NCI-H1436 treated with DMSO at 0.1 percent for 48 hours (cell line): ENCODE measurements at places on chromosomes 5 and 9.

GRCh38 chr5:39203275-39203922 is 16.0 kb downstream of the FYB1 start:
- DNase-seq = no peak

GRCh38 chr5:34576891-34577666 is 79.0 kb upstream of the RAI14 start:
- DNase-seq = no peak

DNA sequence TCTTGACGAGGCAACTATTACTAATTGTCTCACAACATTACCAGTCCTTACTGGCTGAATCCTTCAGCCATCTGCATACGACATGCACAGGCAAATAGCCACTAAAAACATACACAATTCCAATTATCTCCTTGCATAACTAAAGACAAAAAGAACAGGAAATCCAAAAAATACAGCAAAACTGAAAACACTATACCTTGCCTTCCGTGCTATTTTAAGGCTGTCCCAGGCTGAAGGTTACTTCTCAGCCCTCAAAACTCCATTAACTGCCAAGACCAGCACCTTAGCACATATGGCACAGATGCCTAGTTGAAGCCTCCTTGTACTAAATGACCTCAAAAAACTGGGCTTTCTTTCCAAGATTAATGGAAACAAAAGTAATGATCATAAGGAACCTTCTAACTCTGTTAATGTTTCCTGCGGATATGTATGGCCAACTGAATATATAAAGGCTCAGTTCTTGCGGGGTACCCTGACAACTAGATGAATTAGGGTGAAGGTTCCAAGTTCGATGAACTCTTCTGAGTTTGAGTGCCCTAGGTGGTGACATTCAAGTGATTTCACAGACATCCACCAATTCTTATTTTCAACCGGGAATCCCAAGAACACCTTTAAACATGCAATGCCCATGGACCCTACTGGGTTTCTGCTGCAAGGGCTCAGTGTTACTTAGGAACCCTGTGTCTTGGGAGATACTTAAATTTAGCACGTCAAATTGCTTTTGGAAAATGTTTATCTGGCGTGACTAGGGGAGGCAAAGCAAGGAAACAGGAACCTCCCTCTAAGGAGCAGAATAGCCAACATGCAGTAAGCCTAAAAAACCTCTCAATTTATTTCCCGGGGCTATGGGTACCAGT is 455.3 kb downstream of the RAB3C start:
- DNase-seq = no peak

GRCh38 chr5:41410307-41410706 is 100.1 kb downstream of the PLCXD3 start:
- no peak for DNase-seq

DNA sequence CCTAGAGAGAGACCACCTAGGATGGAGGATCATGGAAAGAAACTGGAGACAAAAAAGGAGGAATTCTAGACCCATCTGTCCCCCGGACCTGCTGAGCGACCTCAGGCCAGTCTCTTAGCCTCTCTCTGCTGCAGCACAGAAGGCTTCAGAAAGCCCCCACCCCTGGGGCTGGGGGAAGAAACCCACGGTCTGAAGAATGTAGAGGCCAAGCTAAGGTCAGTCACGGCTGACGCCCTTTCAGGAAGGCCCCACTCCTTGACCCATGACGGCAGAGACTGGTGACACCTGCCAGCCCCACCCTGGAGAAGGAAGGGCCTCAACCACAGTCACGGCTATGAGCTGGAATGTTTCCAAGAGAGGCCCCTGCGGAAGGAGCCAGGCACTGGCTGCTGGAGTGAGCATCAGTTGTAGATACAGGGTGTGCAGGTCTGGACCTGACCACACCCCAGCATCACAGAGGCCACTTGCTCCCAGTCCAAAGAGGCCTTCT is 120.5 kb upstream of the BOD1 start:
- DNase-seq = no peak

GRCh38 chr5:135487839-135488514 is 35.8 kb upstream of the TIFAB start:
- no peak for DNase-seq

GRCh38 chr5:10588109-10588775 is 24.4 kb downstream of the ANKRD33B start:
- DNase-seq = no peak

- no peak for DNase-seq
Observed at GRCh38 chr9:130518943-130519799, 60.2 kb upstream of the FUBP3 start.

- DNase-seq = no peak
Observed at GRCh38 chr5:91423871-91424270, 40.8 kb upstream of the ARRDC3 start.
